ENCODE measurements at places on chromosomes 4 and X.

GRCh38 chr4:177408023-177408422, 34.2 kb downstream of the AGA start:
- DNase-seq, result no peak

DNA sequence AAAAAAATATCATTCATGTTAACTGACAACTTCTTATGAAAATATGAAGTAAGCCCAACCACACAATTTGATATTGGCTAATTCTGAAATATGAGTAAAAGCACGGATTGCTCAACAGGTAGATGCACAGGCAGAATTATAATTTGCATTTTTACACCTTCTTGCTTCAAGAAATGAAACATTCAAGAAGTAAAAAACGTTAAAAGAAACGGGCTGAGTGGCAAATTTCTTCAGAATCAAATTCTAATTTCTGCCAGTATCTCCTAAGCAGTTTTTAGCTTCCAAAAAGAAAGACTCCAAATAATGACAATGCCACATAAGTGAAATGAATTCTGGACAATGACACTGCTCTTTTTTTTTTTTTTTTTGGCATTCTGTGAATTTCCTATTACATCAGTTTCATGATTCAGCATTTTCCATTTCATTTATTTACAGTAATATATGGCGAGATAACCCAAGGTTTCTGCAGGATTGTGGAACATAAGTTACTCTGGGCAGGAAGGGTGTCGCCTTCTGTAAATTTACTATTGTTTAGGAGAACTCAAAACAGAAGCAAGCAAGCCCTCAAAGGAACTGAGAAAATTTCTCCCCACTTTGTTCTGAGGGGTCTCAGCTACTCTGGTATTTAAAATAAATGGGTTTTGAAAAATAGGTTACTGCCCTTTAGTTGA, 1.4 kb downstream of the SEL1L3 start:
- DNase-seq, result no peak

DNA sequence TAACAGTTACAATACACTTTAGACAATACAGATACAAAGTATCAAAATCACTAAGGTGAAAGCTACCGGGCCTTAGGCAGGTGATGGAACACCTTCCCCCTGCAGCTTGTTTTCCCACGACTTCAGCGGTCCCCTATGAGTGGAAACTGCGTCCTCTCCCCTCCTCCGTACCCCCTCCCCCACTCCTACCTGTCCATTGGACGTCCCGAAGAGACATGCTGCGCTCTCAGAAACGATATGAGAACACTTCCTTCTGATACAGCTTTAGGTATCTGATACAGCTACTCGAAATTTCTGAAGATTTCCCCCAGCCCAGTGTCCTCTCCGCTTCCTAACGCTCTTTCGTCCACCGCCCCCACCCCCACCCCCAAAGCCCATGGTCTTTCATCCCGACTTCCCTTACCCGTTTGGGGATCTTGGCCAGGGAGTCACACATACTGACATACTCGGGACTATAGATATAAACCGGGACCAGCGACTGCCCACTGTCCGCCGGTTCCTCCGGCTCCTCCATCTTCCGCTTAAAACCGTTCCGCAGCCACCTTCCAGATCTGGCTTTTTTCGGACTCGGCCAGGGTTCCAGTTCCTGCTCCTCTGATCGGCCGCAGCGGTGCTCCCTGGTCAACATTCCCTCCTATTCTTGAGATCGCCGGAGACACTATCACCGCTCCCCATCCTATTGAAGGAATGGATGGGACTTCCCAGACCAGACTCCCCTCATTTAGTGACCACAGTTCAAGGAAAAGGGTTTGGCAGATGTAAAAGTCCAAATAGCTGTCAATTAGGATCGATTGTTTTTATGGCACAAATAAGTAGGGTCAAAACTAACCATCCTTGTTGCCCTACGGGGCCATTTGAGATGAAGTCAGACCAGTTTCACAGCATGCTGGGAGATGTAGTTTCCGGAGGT, at the start of gene HDAC8:
HDAC8 (minus strand) TSS at position 596 of the 910 bp plus-strand sequence; CDS start at position 514, 82 bp downstream.
- peak; percentile 90 for DNase-seq

DNA sequence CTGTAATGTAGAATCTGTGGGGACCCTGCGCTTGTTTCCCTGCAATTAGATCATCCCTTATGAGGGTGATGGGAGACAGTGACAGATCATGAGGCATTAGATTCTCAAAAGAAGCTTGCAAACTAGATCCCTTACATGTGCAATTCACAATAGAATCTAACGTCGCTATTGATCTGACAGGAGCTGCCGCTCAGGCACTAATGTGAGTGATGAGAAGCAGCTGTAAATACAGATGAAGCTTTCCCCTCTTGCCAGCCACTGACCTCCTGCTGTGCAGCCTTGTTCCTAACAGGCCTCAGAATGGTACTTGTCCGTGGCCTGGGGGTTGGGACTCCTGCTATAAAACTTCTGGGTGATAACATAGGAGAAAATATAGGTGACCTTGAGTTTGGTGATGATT, 1076.8 kb downstream of the PDHA2 start:
- peak; percentile 45 for DNase-seq

DNA sequence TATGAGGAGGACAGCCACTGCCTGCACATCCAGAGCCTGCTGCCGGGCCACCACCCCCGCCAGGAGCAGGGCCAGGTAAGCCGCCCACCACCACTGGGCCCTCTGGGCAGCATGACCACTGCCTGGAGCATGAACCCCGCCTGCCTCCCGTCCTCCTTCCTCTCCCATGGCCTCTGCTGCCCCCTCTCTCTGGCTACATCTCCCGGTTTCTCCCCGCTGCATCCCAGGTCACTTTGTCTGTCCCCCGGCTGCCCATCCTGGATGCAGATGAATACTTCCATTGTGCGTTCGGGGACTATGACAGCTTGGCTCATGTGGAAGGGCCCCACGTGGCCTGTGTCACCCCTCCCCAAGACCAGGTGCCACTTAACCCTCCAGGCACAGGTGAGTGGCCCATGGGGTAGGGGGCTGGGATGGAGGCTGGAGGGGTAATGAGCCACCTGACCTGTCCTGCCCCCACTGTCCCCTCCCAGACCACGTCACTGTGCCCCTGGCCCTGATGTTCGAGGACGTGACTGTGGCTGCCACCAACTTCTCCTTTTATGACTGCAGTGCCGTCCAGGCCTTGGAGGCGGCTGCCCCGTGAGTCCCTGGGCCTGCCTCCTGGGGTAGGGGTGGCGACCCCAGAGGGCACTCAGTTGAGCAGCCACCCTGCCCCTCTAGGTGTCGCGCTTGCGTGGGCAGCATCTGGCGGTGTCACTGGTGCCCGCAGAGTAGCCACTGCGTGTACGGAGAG, 6.0 kb downstream of the PLXNB3 start:
- no peak for DNase-seq

DNA sequence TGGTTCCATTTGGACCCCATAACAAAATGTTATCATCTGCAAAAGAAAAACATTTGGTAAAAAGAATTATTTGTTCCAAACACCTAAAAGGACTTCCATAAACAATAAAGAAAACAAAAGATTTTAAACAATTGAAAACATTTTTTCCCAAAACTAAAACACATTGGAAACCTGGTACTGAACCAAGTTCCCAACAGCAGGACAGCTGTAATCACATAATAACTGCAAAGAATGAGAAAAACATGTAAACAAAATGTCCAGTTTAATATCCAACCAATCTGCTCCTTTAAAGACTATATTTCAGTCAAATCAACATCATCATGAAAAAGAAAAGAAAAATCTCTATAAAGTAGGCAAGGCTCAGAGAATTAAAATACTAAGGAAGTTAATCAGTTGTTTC, 36.3 kb downstream of the PRDM5 start:
- DNase-seq, result no peak

GRCh38 chr4:108959491-108959890, 196.6 kb upstream of the ETNPPL start:
- DNase-seq, result no peak

DNA sequence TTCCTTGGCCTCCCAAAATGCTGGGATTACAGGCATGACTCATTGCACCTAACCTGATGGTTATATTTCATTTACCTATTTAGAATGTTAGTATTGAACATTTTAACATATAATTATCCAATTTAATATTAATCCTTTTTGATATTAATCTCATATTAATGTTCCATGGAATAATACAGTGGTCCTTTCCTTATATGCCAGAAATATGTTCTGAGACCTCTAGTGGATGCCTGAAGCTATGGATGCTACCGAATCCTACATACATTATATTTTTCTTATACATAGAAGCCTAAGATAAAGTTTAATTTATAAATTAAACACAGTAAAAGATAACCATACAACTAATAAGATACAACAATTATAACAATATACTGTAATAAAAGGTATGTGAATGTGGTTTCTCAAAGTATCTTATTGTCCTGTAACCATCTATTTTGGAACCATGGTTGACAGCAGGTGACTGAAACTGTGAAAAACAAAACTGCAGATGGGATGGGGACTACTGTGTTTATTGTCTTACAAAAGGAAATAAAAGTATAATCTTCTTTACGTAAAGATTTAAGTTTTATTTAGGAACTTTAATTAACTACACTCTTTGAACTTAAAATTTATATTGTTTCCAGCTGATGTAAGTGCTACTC, 431.4 kb downstream of the GRID2 start:
- no peak for DNase-seq

DNA sequence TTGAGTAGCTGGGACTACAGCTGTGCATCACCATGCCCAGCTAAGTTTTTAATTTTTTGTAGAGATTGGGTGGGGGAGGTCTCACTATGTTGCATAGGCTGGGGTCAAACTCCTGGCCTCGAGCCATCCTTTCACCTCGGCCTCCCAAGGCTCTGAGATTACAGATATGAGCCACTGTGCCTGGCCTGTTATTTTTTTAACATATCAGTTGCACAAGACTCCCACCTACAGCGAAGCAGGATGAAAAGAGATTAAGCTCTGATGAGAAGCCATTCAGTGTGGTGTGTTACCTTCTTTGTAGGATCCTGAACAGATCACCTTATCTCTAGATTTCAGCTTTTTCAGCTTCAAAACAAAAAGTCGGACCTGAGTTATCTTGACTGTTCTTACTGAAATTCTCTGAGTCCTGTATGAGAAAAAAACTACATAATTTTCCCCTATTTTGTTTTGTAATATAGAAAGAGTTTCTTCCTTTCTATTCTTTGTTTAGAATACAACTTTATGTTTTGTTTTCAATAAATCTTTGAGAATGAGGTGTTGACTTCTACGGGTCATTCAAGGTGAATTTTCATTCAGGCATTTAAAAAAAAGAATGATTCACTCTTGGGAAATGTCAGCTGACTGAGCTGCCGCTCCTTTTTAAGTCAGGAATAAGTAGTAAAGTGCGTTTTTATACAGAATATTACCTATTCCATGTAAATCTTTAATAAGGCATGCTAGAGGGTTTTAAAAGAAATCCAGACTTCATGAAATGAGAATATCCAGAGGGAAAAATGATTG, 134.6 kb downstream of the ARSF start:
- peak; percentile 31 for DNase-seq

DNA sequence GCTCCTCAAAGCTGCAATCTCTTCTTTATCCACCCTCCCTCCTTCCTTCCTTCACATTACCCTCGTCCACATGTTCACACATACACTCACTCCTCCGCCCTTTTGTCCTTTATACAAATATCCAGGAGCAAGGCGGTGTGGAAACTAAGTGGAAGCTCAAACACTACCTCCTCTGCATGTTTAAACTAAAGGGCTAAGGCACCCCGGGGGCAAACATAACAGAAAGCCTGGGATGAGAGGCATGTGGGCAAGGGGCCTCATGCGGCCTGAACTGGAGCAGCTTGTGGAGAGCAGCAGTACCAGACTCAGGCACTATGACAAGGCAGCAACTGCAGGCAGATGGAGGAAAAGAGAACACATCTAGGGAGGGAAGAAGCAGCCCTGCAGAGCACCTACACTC, 9.5 kb downstream of the MAB21L2 start:
- DNase-seq, result peak; percentile 82

Measured in ELF-1 (cell line).